Astrocyte of the cerebellum (primary cell): ENCODE measurements at places on chromosomes 4 and X.

- DNase-seq: no peak
Measured at GRCh38 chr4:87100168-87100567, 120.2 kb downstream of the KLHL8 start.

DNA sequence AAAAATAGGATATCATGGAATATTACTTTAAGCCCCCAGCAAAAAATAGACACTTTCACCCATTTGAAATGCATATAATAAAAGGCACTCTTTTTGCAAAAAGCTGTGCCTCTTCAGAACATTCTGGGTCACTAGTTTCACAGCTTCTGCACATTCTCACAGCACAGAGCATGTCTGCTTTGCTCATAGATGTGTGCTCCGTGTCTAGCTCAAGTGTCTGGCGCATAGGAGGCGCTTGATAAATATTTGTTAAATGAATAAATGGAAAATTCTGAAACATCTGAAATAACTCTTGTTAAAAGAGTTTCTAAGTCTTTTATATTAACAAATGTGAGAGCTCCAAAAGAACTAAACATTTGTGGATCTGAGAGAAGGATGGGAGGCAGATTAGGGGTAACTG is 275.2 kb downstream of the PTTG2 start:
- no peak for DNase-seq

DNA sequence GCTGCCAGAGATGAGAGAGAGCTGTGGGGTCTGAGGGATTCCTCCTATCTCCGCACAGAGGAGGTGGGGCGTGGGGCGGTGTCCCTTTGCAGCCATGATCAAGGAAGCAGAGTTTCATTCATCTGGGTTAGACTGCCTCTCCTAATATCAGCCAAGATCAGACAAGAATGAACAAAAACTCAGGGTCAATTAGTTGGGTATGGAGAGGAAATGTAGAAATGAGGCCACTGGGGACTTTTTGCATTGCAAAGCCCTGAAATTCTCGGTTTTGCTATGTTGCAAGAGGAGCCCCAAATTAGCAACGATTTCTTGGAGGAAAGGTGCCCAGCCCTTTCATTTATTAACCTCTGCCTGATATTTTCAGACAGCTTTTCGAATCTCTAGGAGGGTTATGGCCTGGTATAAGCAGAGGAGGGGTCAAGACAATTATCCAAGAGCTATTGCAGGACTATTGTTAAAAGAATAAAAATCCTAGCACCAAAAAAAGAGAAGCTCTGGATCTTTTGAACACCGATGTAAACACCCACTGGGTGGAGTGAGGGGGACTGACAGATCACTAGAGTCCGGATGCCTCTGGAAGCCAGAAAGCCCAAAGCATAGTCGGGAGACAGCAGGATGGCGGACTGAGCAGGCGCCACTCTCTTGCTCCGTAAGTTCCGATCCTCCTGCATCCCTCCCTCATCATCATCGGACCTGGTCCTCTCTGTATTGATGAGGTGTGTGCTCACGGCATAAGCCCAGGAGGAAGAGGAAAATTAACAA is 34.4 kb upstream of the ACSL1 start:
- no peak for DNase-seq

GRCh38 chr4:8832113-8832915 is 39.3 kb downstream of the HMX1 start:
- DNase-seq: no peak

GRCh38 chr4:62953752-62954151 is 1455.5 kb downstream of the TECRL start:
- DNase-seq: no peak

DNA sequence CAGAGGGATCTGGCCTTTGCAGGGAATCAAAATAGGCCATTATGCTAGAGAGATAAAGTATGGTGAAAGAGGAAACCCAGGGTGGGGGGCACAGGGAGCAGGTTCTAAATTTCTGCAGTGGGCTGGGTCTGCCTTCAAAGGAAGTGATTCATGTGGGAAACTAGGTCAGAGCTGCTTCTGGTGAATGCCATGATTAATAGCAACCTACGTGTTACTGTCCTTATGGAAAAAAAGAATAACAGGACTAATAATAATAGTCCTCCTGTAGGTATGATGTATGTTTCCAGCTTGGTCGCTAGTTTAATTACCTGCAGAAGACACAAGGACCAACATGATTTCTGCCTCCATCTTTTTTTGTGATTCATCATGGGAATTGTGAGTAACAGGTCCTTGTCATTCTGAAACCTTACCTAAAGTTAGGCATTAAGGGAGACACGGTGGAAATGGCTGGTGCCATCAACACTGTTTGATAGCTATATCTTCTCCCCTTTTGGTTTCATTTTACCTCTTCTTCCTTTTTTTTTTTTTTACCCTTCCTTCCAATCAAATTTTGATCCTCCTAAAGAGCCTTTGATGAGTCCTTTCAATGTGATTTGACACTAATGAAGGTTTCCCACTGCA is 180.4 kb downstream of the CPEB2 start:
- DNase-seq: no peak

DNA sequence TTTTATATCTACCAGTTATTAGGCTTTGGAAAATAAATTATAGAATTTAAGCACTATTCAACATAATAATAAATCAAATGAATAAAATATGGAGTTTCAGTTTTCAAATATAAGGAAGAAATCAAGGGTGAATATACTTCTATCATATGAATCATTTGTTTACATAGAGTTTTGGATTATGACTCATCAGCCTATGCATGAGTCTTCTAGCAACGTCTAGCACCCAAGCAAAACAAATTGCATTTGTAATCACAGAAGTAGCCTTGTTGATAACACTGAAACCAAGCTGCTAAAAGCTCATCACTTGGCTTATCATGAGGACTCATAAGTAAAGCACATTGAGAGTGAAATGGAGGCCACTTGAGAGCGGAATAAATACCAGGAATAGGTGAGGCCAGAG is 434.6 kb downstream of the PCDH11X start:
- no peak for DNase-seq

GRCh38 chr4:98113012-98113411 is 30.3 kb downstream of the STPG2 start:
- peak; percentile 3 for DNase-seq

DNA sequence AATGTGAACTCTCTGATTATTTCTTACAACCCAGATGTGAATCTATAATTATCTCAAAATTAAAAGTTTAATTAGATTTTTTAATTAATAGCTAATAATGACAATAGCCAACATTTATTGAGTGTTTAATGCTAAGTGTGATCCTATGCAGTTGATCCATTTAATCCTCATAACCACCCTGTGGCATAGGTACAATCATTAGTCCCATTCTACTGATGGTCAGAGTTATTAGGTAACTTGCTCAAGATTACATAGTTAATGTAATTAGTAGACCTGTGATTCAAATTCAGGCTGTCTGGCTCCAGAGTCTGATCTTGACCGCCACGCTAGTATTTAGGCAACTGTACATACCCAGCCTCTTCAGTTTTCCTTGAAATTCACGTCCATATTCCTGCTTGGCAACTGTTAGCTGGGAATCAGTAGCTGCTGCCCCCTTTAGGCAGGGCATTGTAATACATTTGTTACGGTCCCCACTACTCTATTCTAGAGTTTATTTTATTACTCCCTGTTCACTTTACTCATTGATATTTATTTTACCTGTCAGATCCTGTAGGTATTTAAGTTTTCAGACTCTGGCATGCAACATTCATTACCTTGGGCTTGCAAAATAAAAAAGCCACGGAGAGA is 20.6 kb upstream of the TEC start:
- DNase-seq: no peak

GRCh38 chrX:108438110-108438623 is at the start of gene COL4A6:
Gene COL4A6, minus strand, starts transcription at chrX:108438422. Its CDS starts 226 bp downstream, at chrX:108438196.
- DNase-seq: no peak

GRCh38 chr4:9949573-9949972 is 71.7 kb downstream of the SLC2A9 start:
- DNase-seq: no peak

DNA sequence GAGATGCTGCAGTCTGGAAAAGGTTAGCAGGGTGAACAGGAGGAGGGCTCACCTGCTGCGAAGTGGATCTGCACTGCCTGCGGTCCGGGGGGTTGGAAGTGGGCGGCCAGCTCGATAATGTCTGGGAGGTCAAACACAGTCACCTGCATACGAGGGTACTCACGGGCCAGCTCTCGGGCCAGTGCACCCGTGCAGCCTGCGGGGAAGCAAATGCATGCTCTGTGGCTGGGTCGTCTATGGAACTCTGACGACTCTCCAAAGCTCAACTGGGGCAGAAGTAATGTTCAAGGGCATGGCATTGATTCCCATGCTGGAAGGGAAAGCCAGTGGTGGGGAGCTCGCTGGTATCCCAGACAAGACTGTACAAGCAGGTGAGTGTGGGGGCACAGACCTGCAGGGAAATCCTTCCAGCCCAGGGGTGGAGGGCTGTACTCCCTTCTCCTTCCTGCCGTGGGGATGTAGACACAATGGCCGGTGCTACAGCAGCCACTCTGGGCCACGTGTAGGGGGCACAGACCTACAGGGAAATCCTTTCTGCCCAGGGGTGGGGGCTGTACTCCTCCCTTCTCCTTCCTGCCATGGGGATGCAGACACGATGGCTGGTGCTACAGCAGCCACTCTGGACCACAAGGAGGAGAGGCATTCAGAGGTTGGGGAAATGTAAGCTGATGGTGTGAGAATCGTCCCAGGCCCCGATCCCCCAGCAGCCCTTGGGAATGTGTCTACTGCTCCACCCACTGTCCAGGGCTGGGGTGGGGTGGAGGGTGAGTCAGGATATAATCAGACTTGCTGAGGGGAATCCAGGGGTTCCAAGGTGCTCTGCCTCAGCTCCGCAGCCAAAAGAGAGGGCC is 26.2 kb upstream of the SLC25A6 start:
- DNase-seq: no peak
